ENCODE measurements at places on chromosomes 4 and X. TPM values are rescaled to one million over a fixed set of nuclear protein-coding genes. Genes with fewer than 3 reads are reported as not detected.

The TAPT1 gene
- 36.9 TPM for polyA plus RNA-seq

The EVC gene
- 17.2 TPM for polyA plus RNA-seq

The GAB1 gene
- 31.5 TPM for polyA plus RNA-seq

The RBMXL3 gene
- polyA plus RNA-seq = not detected

The SRPK3 gene
- polyA plus RNA-seq = 318 TPM

The WDFY3 gene
- polyA plus RNA-seq = 25.5 TPM

The MAGEC1 gene
- polyA plus RNA-seq = 0.06 TPM

The EGF gene
- 16.4 TPM for polyA plus RNA-seq

The PLAC8 gene
- 1.1 TPM for polyA plus RNA-seq

The CLCN4 gene
- 14.7 TPM for polyA plus RNA-seq

The CSAG3 gene
- not detected for polyA plus RNA-seq

The FRG2 gene
- polyA plus RNA-seq = not detected

The UGT8 gene
- 0.28 TPM for polyA plus RNA-seq

The FAM53A gene
- 2.4 TPM for polyA plus RNA-seq

The USP17L18 gene
- polyA plus RNA-seq = not detected

The IL2 gene
- not detected for polyA plus RNA-seq

The LNX1 gene
- polyA plus RNA-seq = 4.0 TPM

The NEUROG2 gene
- polyA plus RNA-seq = not detected

The OTC gene
- not detected for polyA plus RNA-seq

The IL3RA gene
- polyA plus RNA-seq = 19.4 TPM

Measured in hindlimb muscle (tissue), 1 donor.